ENCODE measurements at places on chromosomes 7 and 10.

- DNase-seq = no peak
These were observed 26.3 kb upstream of the PWWP2B start for GRCh38 chr10:132370426-132371340.

DNA sequence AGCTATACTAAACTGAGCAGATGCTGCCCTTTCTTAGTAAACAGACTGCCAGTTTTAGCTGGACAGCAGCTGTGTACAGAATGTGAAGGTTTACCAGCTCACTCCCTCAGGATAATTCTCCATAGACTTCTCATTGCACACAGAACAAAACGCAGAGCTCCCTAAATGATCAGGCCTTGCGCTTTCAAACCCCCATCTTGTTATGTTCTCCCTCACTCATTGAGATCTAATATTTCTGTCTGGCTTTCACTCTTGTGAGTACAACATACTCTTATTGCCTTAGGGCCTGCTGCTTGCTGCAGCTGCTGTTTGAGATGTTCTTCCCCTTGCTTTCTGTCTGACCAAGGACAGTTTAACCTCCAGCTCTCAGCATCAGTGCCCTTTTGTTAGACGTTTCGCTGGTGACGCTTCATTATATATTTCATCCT, 17.3 kb downstream of the VWDE start:
- DNase-seq = no peak

DNA sequence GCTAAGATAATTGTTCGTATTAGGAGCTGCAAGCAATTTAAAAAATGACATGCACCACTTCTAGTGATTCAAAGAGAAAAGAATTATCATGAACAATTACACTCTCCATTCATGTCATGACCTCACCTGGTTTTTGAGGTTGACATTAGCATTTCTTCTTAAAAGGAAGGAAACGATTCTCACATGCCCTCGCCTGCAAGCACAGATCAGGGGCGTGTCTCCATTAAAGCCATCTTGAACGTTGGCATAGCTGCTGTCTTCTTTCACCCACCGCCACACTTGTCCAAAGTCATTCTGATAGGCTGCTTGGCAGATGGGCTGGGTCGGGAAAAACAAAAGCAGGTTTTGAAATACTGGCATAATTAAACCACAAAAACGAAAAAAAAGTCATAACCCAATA, 19.9 kb downstream of the ANKRD22 start:
- no peak for DNase-seq

GRCh38 chr10:133258066-133258817, 18.4 kb downstream of the ADAM8 start:
- no peak for DNase-seq

- no peak for DNase-seq
These were observed 6.8 kb downstream of the FFAR4 start for GRCh38 chr10:93573051-93573909.

- DNase-seq = no peak
These were observed 93.1 kb downstream of the GLI3 start for GRCh38 chr7:42143711-42144600.

DNA sequence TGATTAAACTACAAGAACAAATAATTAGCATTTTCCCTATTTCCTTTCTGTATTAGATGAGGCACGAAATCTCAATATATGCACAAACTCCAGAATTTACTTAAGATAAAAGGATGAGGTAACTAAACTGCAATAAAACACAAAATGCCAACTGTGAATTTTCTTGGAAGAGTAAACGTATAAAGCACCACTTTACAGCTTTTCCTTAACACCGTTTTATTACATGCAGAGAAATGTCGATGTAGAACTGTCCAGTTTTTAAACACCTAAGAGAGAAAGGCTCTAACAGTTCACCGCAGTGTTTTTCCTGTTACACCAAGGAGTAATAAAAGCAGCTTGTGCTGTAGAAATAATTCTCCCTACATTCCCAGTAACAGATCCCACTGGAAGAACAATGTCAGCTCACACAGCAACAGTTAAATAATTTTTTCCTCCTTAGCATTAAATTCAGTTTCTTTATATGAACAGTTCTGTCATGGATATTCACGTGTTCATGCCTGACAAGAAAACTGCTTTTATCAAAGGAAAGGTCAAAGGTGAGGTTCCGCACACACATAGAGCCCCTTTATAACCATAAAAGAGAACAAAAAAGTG, 52.0 kb downstream of the MINDY3 start:
- DNase-seq = no peak

- no peak for DNase-seq
These were observed 69.7 kb upstream of the PPP1R3C start for GRCh38 chr10:91702620-91703019.

DNA sequence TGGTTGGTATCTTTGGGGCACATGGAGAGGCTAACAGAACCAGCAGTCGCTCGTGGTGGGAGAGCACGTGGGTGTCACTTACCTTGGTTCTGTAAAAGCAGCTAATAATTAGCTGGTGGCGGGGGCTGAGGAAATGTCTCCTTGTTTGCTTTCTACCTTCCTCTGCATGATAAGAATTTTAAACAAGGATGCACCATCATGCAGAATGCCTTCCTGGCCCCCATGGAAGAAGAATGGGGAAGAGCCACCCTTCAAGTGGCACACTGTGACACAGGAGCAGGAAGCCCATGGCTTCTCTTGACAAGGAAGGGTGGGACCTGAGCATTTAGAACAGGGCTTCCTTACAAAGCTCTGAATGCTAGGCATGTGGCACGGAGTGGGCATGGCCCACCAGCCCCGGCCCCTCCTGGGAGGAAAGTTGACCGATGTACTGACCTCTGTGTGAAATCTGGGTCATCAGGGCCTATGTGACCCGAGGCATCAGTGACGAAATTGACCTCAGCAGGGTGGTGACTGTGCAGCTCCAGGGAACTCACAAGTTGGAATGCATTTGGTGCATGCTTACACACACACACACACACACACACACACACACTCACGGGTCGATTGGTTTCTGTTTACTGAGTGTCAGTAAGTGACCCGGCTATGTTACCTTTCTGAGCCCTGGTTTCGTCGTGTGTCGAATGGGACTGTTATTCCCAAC, 116.9 kb upstream of the ANLN start:
- DNase-seq = no peak

DNA sequence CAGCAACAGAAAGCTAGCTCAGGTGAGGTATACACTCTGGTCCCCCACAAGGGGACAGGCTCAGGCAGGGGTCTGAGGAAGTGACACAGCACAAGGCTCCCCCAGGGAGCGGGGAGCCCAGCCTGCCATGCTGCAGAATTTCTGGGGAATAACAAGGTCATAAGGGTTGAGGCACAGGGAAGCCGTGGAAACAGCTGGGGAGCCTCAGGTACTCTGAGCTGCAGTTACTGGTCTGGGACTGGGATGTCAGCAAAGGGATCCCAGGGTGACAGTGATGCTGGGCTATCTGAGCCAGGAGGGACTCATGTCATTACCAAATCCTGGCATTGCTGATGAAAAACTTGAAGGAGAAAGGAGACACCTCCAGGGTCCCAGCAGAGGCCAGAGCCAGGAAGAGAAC, 64.4 kb upstream of the NANOS1 start:
- DNase-seq = no peak

GRCh38 chr7:52501696-52502095, 533.7 kb upstream of the POM121L12 start:
- DNase-seq = no peak

- DNase-seq = no peak
These were observed 1121.7 kb upstream of the CELF2 start for GRCh38 chr10:9895981-9896380.

DNA sequence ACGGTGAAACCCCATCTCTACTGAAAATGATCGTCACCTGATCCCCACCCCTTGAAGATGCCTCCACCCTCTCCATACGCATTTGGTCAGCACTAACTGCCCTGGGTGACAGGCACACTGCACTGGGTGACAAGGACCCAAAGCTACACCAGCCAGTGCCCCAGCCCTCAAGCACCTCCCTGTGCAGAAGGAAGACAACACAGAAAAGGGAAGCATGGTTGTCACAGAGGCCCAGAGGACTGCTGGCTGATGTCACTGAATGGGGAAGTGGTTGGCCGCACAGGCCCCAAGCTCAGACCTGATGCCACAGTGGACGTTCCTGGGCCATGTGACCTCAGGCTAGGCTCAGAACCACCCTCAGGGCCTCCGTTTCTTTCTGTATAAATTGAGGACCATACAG, 4.2 kb upstream of the PILRA start:
- no peak for DNase-seq

DNA sequence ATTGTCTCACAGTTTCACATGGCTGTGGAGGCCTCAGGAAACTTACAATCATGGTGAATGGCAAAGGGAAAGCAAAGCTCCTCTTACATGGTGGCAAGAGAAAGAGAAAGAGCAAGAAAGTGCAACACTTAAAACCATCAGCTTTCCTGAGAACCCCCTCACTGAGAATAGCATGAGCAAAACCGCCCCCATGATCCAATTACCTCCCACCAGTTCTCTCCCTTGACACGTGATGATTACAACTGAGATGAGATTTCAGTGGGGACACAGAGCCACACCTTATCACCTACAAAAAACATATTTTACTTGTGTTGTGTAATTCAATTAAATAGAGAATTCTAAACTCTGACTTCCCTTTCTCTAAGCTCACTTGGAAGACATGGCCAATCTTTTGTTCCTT, 80.2 kb downstream of the SEMA3C start:
- no peak for DNase-seq

DNA sequence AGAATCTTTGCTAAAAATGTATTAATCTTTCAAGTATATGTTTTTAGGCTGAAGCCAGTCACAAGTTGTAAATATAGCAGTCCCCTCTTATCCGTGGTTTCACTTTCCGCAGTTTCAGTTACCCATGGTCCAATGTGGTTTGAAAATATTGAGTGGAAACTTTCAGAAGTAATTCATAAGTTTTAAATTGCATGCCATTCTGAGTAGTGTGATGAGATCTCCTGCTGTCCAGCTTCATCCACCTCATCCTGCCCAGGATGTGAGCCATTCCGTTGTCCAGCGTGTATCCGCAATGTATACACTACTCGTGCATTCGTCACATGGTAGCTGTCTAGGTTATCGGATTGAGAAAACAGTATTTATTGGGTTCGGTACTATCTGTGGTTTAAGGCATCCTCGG, 12.2 kb downstream of the PDCD4 start:
- DNase-seq = no peak

DNA sequence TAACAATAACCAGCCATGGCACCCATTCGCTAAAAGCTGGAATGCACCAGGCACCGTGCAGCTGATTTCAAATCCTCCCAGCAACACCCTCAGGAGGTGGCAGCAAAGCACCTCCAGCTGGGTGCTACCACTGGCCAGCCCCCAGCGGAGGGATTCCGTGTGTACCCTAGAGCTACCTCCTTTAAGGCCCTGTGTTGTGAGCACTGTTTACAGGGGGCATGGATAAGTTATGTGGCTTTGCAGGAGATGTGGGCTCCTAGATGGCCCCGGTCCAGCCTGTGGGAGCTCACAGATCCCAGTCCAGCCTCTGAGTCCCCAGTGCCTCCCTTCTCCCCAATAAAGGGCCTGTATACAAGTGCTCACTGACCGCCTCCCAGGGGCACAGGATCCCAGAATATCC, 27.1 kb downstream of the TNRC18 start:
- DNase-seq = no peak

DNA sequence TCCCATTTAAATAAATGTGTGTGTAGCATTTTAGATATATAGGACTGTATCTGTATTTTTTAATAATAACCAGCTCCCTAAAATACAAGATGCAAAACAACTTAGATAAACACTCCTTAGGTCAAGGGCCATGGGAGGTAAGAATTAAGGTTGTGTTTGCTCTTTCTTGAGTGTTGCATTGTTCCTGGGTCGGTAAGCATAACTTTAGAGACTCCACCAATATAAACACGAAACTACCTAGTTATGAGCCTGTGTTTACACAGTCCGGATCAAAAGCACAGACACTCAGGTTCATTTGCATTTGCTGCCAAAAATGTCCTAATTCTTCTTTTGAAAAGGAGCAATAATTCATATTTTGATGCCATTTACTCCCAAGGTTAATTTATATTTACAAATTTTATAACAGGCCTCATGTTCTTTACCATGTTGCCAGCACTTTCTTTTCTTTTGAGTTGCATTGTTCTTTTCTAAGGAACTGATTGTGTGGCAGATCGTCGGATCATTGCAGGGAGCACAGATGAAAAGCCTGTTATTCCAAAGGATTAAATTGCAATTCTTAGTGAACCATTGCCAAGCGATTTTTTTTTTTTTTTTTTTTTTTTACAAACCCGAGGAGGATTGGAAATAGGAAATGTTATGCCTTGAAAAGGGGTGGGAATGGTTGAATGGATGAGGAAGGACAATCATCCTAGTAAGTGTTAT, 45.8 kb upstream of the GLCCI1 start:
- DNase-seq = no peak

DNA sequence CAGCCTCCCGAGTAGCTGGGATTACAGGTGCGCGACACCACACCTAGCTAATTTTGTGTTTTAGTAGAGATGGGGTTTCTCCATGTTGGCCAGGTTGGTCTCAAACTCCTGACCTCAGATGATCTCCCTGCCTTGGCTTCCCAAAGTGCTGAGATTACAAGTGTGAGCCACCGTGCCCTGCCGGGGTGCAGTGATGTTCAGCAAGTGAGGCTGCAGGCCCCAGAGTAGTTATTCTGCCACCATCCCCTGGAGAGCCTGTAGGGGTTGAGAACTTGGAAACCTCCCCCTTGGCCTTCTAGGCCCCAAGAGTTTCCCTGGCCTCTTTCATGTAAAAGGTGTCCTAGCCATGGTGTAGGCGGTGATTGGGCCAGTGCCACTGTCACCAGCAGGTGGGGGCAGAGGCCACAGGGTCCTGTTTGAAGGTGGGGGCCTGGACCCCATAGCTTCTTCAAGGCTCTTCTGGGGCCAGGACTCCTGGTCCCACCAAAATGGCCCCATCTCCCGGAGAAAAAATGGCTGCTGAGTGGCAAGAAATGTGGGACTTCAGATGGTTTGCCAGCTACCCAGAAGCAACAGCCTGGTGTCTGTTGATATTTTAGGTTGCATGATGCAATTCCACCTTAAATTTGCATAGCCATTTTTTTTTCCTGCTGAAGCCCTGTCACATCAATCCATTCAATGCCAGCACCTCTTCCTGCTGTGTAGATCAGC, 25.5 kb upstream of the INMT start:
- DNase-seq = no peak

GRCh38 chr10:69957241-69957885, 95.3 kb upstream of the MACROH2A2 start:
- DNase-seq = no peak

GRCh38 chr10:122352817-122353525, 21.5 kb upstream of the PLEKHA1 start:
- no peak for DNase-seq

GRCh38 chr7:40057292-40057691, 77.1 kb downstream of the MPLKIP start:
- no peak for DNase-seq

DNA sequence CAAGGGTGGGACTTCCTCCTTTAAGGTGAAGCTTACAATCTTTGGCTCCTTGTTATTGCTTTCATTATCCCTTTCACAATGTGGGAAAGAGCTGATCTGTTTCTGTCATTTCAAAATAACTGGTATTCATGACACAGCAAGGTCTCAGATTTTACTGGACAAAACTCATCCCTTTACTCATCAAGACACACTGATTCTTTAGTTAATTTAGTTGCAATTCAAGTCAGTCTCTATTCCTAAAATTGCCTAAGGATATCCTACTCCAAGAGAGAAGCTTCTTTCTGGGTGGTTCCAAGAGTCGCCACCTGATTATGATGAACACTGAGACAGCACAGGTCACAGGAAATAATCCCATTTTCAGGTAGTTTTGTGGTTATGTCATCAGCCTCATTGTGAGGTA, 5.8 kb upstream of the PNLIPRP3 start:
- DNase-seq = no peak

GRCh38 chr7:101747879-101748345, 69.5 kb upstream of the CUX1 start:
- no peak for DNase-seq

- no peak for DNase-seq
These were observed 6.7 kb downstream of the TES start for GRCh38 chr7:116216956-116217571.
